ENCODE measurements at places on chromosomes 2 and 18.

DNA sequence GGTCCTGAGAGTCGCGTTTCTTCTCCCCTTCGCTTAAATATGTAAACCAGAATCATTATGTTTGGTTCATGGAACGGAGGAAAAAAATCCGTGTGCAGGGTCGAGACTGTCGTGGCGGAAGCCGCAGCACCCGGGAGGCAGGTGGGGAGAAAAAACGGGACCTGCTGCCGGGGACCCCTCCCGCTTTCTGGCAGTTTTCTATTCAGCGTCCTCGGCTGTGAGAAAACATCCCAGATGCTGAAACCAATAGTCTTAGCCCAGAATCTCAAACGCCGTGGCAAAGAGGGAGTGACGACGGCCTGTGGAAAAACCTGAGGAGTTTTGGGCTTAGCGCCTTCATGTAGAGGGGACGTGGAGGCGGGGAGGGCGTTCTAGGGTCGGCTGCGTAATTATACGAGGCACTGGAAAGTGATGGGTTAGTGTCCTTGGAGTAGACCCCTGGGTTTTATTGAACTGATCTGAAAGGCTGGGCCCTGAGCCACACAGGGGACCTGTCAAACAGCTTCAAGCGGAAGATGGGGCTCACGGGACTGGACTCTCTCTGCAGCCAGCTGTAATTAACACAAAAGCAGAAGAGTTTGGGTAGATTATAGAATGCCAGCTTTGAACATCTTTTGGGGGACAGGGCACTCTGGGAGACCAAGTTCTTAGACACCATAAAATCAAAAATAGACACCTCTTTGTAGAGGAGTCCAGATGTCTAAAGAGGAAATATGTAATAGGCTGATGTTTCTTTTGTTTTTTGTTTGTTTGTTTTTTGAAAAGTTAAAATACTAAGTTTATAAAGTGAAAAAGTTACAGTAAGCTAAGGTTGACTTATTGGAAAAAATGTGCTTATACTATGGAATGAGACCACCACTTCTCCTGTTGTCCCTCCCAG lies 834 bp upstream of the BUB1 start:
- no peak for DNase-seq

GRCh38 chr2:157902692-157903091 lies 26.6 kb upstream of the ACVR1 start:
- DNase-seq, result no peak

- DNase-seq, result no peak
Observed at GRCh38 chr18:21747764-21748693, 7.4 kb downstream of the MIB1 start.

DNA sequence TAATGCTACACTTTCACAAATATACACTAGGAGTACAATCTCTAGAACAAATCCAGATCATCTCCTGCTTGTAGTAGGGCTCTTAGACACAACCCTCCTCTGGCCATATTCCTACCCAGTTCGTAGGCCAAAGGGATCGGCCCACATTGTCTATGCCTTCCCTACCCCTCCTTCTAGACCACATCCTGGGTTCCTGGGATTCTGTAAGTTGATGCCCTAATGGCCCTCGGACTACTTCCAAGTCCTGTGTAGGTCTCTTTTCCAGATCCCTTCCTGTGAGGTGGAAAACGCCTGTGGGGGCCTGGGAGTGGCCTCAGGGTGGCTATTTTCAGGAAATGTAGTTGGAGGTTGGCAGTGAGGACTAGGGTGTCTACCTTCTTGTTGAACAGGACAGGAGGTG lies 289.7 kb downstream of the ZNF385B start:
- no peak for DNase-seq

DNA sequence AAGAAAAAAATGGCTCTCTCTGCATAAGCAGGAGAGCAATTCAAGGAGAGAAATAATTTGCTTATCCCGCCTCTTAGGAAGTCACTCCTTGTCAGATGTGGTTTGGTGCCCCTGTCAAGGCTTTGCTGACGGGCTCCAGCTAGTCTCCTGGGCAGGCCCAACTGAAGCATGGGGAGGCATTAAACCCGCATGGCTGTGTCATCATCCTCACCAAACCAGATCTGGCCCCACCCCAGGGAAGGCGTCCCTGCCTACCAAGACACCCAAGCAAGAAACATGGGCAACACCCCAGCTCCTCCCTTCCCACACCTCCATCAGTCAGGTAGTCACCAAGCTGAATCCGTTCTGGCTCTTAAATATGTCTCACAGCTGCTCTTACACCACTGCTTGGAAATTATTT lies 108.0 kb downstream of the SGPP2 start:
- DNase-seq, result no peak

GRCh38 chr2:222506230-222506935 lies 82.0 kb downstream of the SGPP2 start:
- DNase-seq, result no peak

DNA sequence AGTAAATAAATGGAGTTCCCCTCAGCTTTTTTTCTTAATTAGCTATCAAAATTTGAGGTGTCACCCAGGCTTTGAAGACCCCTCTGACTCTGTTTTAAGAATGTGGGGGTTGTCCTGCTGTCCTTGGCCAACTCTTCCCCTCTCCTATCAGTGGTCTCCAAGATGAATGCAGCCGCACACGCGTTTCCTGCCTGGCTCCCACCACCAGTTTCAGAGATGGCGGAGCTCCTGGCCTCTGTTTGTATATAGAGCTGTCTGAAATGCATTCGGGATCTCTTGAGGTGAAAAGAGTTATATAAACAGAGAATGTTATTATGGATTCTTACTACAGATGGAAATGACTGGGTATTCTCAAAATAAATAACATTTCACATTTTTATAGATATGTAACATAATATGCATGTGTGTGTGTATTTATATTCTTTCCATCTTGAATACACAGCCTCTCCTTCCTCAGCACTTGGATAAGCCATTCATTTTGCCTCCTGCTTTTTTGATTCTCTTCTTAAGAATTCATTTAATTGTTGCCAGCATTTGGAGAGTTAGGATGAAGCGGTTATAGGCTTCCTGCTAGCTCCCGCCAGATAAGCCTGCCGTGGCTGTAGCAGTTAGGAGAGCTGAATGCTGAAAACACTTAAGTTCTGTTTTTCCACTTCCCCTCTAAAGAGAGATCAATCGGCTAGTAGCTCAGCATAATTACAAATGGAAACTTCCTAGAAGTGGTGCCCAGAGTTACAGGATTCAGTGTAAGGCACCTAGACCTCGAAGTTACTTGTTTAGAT lies 659.3 kb upstream of the FANCL start:
- DNase-seq, result no peak

- no peak for DNase-seq
Observed at GRCh38 chr2:66073172-66073571, 361.8 kb upstream of the MEIS1 start.

GRCh38 chr18:10077986-10078385 lies 164.2 kb downstream of the VAPA start:
- DNase-seq, result no peak

GRCh38 chr2:127104881-127105655 lies 1.9 kb downstream of the BIN1 start:
- no peak for DNase-seq

DNA sequence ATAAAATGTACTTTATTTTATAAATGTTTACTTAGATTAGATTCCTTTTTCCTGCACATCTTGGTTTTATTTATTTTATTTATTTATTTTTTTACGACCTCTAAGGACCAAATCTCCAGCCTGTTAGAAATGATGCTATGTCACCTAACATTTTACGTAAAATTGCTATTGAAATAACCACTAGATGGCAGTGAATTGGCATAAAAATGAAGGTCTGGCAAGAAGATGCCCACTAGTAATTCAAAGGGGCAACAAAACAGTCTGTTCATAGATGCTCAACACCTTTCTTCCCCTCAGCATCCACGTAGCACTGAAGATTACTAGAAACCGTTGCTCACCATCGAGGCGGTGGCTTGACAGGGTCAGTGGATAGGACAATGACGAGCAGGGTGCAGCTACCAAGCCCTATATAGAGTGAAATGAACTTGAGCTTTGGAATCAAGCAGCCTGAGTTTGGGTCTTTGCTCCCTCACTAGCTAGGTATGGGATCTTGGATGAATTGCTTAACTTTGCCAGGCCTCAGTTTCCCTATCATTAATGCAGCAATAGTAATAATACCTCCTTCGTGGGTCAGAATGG lies 128.7 kb upstream of the L3MBTL4 start:
- no peak for DNase-seq

DNA sequence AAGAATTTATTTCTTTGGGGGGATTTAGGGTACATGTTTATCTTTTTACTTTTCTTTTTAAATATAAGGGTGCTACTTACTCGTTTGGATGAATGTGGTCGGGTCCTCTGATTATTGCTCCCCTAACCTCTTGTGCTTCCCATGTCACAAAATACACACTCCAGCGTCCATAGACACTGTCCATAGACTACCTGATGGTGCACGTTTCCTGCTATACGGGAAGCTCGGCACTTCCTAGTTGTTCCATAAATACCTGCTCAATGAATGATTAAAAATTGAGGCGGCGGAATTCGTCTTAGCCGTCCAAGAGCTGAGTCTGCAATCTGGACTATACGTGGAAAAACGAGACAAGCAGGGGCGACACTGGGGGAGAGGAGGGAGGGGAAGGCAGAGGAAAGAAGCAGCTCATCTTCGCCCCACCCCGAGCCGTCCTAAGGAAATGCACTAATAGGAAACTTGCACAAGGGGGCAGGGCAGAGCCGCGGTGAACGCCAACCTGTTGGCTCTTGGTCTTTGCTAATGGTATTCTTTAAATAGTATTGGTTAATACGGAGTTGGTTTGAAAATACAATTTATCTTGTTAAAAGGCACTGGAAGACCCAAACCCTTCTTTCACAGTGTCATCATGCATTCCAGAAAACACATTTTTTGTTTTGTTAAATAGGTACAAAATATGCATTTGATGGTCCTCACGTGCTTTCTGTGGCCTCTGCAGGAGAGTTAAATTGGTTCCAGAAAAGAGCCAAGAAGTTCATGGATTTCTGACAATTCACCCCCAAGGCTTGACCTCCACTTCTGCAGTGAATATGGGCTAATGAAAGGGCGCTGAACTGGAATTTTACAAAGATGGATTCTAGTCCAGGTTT lies 73.0 kb upstream of the KCTD1 start:
- no peak for DNase-seq

DNA sequence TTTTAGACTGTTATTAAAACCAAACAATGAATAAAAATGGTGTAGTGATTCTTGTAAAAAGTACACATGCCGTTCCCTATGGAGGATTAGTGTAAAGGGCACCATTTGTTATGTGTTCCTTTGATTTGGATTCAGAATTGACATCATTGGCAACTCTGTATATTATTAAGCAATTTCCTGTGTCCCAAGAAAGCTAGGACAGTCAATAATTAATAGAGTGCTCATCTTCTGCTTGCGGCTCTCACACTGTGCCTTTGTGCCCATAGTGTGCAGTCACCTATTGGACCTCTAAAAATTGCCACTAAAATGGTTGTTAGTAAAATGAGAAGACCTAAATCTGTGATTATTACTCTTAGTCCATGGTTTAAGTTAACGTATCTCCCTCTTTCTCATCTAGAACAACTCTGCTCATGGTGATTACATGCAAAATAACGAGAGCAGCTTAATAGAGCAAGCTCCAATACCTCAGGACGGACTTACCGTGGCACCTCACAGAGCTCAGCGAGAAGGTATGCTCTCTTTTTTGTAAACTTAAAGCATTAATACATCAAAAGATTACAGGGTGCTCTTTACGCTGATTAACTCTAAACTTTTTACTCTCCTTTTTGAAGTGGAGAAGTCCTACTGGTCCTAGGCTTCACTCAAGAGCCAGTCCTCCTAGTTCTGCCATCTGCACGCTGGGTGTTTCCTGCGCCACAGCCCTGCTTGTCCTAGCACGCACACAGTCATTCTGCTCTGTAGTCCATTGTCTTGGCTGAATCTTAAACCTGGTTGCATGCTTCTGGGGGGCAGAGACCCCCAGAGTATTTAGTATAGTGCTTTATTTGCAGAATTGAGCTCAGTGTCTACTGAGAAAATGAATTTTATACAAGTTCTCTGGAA lies 16.7 kb downstream of the ZCCHC2 start:
- DNase-seq, result no peak

DNA sequence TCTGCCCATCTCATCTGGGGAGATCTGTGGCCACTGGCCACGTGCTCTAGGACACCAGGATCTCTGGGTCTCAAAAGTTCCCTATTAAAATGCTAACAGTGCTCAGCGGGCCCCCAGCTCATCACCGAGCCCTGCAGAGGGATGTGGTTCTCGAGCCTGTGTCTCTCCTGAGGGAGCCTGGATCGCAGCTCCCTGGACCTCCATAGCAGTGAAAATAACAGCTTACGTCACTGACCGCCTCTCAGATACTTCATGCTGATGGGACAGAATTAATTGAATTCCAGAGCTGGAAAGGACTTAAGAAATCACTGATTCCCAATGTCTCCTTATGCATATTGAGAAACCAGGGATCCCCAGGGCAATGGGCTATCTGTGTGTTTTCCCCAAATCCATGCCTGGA lies 90.0 kb downstream of the GALR1 start:
- DNase-seq, result no peak

GRCh38 chr2:20490300-20491181 lies 43.7 kb downstream of the RHOB start:
- no peak for DNase-seq

DNA sequence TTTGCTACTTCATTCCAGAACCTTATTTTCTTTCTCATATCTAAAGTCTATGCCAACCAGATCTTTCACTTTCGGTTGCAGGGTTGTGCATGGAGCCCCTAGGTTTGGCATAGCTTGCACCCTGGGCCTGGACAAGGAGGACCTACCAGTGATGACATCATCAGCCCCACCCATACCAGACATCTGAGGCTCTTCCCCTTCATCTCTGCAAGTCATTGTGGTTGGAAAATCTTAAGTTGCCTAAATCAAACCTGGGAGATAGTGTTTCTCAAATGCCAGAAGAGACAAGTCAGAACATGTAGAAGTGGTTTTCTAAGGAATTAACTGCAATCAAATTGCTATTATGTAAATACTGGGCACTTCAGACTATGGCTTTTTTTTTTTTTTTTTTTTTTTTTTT lies 363.3 kb downstream of the ZNF516 start:
- DNase-seq, result no peak

- DNase-seq, result no peak
Observed at GRCh38 chr2:179234658-179235240, 29.9 kb downstream of the SESTD1 start.

DNA sequence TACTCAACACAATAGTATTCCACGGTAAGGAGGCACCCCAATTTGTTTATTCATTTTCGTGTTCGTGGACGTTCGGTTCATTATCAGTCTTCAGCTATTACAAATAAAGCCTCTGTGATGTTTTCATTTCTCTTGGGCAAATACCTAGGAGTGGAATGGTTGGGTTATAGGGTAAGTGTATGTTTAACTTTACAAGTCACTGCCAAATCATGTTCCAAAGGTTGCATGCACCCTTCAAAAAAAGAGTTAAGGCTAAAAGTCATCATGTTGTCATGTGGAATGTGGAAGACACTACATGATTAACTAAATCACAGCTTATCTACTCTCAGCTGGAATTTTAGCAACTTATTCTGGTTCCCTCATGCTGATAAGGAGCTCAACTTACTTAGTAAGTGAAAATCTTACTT lies 15.8 kb downstream of the INO80C start:
- no peak for DNase-seq

- no peak for DNase-seq
Observed at GRCh38 chr18:76493213-76494161, 1.6 kb downstream of the ZNF516 start.

- DNase-seq, result no peak
Observed at GRCh38 chr2:69589973-69590652, 53.4 kb downstream of the AAK1 start.
